HFF-Myc (cell line): ENCODE measurements at places on chromosomes 6 and 20.

DNA sequence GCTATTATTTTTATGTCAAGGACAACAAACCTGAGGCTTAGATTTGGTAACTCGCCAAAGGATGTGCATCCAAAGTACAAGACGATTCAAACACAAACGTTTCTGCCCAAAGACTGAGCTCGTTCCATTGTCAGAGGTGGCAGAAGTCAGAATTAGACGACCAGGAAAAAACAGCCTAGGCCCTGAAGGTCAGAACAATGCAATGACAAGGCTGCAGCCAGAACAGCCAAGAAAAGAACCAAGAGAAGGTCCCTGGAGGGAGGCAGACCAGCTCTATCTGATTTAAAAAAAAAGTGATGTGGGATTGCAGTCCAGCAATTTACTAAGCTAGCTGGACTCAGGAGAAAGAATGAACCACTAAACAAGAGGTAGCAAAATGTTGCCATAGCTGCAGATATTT lies 54.2 kb downstream of the NCOA7 start:
- no peak for DNase-seq

GRCh38 chr6:34986845-34987246 lies 97.8 kb downstream of the ANKS1A start:
- peak; percentile 65 for DNase-seq

DNA sequence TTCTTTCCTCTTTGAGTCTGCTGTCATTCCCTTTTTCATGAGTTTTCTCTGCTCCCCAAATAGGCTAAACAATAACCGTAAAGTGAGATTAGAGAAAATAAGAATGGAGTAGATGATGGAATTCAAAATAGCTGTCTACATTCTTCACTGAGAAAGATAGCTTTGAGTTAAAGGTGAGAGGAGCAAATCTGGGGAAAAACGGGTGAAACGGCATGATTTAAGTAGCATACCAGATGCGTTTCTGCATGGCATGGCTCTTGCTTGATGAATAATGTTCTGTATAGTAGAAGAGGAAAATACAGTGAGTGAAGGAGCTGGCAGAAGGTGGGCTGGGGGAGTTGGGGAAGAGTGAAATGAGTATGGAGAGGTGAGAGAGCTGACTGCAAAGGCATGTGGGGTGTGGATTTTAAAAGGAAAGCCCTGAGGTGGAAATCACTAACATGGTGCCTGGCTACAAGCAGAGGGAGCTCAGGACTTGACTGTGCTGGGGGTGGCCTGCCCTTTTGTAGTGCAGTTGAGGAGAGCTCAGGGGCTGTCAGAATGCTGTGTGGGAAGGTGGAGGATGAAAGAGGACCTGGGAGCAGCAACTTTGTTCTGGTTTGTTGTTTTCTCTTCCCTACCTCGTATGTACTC lies 8.8 kb downstream of the BICRAL start:
- DNase-seq = no peak

DNA sequence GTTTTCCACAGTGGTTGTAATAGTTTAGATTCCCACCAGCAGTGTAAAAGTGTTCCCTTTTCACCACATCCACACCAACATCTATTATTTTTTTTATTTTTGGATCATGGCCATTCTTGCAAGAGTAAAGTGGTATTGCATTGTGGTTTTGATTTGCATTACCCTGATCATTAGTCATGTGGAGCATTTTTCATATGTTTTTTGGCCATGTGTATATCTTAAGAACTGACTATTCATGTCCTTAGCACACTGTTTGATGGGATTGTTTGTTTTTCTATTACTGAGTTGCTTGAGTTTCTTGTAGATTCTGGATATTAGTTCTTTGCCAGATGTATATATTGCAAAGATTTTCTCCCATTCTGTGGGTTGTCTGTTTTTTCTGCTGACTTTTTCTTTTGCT lies 820.1 kb downstream of the TENT5A start:
- peak; percentile 41 for DNase-seq

DNA sequence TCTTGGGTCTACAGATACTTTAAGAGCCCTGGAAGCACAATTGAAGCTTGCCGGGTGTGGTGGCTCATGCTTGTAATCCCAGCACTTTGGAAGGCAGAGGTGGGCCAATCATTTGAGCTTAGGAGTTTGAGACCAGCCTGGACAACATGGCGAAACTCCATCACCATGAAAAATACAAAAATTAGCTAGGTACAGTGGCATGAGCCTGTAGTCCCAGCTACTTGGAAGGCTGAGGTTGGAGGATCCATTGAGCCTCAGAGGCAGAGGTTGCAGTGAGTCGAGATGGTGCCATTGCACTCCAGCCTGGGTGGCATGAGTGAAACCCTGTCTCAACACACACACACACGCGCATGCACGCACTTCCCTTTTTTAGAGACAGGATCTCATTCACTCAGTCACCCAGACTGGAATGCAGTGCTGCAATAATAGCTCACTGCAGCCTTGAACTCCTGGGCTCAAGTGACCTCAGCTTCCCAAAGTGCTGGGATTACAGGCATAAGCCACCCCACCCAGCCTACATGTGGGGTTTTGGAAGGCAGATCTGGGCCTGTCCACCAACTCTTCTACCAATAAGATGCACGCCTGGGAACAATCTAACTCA lies 182.5 kb upstream of the JARID2 start:
- DNase-seq = no peak

DNA sequence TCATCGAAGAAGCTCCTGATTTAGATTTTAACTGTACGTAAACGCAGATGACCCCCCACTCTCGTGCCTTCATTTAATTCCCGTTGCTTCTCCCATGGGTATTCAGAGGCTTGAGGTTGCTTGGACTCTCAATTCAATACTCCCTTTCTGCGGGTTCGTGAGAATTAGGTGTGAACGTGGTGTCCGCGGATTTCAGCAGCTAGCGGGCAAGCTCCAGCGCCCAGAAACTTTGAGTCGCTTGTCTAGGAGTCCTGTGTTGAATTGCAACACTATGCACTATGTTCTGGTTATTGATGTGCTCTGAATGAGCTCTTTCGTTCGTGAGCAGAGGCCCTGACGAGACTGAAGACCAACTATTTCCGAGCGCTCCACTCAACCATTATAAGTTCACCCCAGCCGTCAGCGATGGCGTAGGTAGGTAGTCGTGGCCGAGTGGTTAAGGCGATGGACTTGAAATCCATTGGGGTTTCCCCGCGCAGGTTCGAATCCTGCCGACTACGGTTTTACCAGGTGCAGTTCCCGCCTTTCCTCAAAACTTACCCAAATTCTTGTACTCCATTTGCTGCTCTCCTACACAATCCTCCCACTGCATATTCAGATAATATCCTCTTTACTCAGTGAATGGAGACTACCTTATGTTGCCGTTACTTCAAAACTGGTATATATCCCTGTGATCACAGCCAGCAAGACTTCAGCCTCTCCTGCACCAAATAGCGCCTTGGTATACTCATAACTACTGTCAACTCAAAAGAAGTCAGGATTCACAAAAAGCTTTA lies 72.6 kb upstream of the ZNF184 start:
- peak; percentile 71 for DNase-seq

- DNase-seq = no peak
Observed at GRCh38 chr6:169490246-169490641, 211.6 kb downstream of the WDR27 start.

DNA sequence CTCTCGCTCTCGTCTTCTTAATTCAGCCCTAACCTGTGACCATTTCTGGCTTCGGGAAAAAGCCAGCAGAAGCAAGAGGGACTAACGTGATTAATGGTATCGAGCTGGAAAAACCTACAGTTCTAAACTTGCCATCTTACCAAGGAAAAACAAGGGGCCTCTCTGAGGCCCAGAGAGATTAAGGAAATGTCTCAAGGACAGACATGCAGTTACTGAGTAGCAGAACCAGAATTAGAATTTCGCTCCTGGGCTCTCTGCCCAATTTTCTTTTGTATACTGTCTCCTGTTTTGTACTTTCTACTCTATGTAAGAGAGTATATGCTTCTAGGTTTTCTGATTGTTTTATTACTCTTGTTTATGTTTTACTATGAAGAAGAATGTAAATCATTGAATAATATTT lies 67.8 kb upstream of the LTV1 start:
- DNase-seq = no peak
